ENCODE measurements at places on chromosomes 3 and 15.
A peak's percentile ranks its signal among the peaks of the same experiment; 100 is the strongest.

DNA sequence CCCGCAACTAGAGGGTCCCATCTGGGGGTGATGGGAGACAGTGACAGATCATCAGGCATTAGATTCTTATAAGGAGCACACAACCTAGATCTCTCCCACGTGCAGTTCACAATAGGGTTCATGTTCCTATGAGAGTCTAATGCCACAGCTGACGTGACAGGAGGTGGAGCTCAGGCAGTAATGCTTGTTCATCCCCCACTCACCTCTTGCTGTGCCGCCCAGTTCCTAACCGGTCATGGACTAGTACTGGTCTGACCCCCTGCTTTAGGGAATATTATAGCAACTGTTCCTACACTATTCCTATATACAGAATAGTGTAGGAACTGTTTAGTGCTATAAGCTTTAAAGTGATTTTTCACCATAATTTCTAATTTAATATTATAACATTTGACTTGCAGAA is 128.1 kb upstream of the AZI2 start:
- DNase-seq, result no peak

DNA sequence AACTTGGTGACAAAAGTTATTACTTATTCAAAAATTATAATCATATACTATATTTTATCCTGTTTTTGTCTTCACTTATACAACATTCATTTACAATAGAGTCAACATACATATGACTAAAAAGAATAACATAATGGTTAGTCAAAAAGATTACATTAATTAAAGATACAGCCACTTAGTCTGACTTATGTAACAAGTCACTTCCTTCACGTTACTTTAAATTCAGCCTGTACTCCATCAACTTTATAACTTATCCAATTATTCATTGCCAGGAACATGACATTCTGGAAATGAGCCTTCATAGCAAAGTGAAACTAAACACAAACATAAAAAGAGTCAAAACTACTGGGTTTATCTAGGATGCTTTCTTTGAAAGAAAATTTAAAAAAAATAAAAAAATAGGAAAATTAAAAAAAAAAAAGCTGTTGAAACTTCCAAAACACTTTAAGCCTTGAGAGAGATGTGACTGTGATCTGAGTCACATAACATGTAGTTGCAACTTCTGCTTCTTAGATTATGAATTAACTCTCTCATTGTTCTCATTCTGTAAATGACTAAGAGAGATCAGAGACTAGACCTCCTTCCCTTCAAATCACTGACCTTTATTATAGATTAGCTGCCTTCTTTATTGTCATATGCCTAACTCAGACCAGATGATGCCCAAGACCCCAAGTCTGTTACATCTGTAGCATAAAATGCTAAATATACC is 107.8 kb downstream of the MYRIP start:
- DNase-seq, result no peak

- DNase-seq, result no peak
Measured at GRCh38 chr3:107100137-107100536, 277.1 kb upstream of the CCDC54 start.

DNA sequence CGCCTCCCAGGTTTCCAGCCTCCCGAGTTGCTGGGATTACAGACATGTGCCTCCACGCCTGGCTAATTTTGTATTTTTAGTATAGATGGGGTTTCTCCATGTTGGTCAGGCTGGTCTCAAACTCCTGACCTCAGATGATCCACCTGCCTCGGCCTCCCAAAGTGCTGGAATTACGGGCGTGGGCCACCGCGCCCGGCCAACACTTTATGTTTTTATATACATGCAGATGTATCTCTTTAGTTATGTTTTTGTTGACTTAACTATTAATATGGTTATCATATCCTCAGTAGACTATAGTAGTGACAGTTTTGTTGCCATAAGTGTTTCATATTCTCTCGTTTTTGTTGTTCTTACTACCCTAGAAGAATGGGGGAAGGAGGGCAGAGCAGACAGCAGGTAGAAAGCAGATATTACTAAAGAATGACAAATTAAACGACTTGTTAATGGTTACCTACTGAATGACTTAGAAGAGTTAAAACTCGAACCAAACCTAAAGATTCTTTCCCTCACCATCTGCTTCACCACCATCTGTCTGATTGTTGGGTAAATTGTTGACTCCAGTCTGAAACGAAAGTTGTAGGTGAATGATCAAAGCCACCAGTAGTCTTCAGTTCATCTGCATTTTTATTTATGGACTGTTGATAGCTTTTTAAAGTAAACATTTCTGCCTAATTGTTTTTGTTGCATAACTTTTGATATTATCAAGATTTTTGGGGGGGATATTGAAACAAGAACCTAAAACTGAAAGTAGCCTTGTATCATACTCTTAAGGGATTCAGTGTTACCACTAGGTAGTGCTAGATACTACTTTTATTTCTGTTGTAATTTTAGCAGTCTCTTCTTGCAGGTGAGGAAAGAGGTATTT is 89.3 kb downstream of the RASA2 start:
- peak; percentile 41 for DNase-seq

GRCh38 chr3:128491691-128491940 is 1.4 kb downstream of the GATA2 start:
- no peak for DNase-seq

DNA sequence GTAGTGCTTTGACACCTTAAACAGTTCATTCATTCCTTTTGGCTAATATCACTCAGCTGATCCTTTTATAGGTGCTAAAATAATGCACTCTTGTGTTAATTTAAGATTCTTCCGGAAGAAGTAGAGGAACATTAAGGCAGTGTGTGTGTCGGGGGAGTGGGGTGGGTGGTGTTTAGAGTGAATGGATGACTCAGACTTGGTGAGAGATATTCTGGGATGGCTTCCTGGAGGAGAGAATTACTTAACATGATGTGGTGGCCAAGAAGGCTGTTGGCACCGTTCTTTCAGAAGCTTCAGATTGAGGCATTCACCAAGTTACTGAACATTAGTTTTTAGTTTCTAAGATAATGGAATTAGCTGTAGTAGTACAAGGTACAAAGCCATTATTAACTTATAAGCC is 125.6 kb upstream of the ROPN1 start:
- no peak for DNase-seq

DNA sequence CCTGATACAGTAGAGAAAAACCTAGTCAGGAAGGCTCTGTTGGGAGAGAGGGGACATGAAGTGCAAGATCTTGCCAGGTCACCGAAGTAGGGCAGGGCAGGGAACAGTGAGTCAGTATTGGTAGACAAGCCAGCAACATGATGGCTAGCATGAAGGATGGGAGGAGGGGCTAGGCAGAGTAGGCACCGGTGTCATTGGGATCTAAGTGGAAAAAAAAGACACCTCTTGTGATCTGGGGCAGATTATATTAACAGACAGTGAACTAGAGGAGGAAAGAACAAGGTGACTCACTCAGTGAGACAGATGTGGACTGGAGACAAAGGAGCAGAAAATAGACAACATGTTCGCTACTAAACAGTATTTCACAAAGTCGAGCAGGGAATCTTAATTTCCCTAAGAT is 149.2 kb upstream of the SLC24A5 start:
- no peak for DNase-seq

GRCh38 chr15:60255390-60255789 is 142.4 kb downstream of the ANXA2 start:
- DNase-seq, result no peak

DNA sequence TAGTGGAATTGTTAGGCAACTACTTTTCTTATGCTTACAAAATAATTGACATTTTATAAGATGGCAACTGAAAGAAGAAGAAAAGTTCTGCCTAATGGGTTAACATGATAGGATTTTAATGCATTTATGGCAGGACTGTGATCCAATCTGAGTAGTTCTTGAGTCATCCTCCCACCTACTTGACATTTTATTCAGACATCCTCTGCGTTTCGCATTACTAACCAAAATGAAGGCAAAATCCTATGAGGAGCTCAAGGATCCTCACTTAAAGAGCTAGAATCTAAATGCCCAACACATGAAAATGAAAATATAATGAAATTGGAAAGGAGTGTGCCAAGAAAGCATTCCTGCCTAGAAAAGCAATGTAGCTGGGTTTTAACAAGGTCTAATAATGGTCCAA is 581.1 kb upstream of the SEMA6D start:
- DNase-seq, result no peak

- DNase-seq, result no peak
Measured at GRCh38 chr3:264394-265156, 68.0 kb downstream of the CHL1 start.

DNA sequence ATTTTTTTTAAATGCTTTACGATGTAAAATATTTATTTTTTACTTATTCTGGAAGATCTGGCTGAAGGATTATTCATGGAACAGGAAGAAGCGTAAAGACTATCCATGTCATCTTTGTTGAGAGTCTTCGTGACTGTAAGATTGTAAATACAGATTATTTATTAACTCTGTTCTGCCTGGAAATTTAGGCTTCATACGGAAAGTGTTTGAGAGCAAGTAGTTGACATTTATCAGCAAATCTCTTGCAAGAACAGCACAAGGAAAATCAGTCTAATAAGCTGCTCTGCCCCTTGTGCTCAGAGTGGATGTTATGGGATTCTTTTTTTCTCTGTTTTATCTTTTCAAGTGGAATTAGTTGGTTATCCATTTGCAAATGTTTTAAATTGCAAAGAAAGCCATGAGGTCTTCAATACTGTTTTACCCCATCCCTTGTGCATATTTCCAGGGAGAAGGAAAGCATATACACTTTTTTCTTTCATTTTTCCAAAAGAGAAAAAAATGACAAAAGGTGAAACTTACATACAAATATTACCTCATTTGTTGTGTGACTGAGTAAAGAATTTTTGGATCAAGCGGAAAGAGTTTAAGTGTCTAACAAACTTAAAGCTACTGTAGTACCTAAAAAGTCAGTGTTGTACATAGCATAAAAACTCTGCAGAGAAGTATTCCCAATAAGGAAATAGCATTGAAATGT is 15.6 kb downstream of the THBS1 start:
- no peak for DNase-seq

DNA sequence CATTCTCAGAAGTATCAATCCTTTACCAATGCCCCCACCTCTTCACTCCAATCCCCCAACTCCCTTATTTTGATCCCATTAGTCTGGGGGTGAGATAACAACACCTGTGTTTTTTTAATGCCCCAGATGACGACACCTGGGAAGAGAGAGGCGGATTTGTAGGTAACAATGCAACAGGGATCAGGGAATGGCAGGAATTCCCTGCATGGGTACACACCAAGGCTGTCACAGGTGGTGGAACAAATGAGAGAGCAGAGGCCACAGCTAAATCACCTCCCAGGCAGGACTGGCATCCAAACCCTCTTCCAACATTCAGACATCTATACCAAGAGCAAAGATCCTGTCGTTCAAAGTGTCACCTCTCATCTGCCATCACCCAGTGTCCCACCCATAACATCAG is 319.2 kb upstream of the TRIM42 start:
- DNase-seq, result no peak

GRCh38 chr3:144112036-144112435 is 140.4 kb downstream of the DIPK2A start:
- DNase-seq, result no peak

- DNase-seq, result no peak
Measured at GRCh38 chr3:17554078-17554477, 188.4 kb downstream of the TBC1D5 start.

DNA sequence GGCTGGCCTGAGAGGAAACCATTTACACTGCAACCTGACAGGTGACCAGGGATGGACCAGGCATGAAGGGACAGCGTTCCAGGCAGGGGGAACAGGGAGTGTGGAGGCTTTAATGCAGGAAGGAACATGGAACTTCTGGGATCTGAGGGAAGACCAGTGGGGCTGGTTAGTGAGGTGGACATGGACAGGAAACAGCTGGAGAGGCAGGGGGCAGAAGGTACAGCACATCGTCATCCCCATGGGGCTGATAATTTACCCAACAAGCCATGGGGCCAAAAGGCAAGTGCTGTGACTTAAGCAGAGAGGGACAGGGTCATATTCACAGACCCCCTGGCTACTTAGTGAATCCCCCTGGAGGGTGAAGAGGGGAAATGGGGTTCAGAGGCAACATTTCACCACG is 77.0 kb upstream of the LARS2 start:
- no peak for DNase-seq

DNA sequence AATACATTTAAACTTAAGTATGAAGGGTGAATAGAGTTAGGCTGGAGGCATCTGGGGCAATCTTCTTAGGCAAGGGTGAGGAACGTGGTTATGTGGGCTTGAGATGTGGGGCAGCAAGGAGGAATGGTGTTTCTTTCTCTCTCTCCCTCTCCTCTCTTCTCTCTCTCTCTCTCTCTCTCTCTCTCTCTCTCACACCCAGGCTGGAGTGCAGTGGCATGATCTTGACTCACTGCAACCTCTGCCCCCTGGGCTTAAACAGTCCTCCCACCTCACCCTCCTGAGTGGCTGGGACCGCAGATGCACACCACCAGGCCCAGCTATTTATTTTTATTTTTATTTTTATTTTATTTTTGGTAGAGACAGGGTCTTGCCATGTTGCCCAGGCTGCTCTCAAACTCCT is 4.0 kb upstream of the MGA start:
- no peak for DNase-seq

GRCh38 chr3:154095832-154096421 is 25.3 kb upstream of the ARHGEF26 start:
- no peak for DNase-seq

DNA sequence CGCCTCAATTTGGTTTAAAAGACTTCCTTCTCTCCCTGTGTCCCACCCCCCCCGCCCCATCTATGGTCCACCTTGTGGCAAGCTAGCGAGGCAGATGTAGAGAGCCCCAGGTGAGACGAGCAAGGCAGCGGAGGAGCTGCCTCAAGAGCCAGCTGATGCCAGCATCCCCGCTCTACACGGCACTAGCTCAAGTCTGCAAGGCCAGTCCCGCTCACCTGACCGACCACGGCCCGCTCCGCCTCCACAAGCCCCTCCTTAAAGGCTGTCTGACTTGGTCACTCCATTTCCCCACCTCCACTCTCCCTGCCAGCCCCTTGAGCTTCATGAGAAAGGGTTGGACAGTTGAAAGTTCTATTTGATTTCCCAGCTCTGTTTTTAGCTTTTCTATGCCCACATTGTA is 56.2 kb upstream of the IGF1R start:
- DNase-seq, result no peak

GRCh38 chr15:77112838-77113504 is 42.1 kb upstream of the TSPAN3 start:
- DNase-seq, result no peak

GRCh38 chr3:14289590-14290461 is 111.2 kb downstream of the LSM3 start:
- DNase-seq, result no peak

DNA sequence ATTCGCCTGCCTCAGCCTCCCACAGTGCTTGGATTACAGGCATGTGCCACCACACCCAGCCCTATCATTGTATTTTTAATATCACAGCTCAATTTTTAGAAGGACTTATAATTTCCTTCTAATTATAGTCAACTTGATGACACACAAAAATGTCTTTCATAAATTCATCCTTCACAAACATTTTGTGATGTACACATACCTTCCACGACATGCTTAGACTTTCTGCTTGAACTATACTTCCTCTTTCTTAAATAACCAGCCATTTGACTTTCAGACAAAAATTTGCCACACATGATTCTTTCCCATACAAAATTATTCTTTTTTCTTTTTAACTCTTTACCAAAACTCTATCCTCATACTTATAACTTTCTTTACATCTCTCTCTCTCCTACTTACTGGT is 48.4 kb upstream of the CCK start:
- no peak for DNase-seq

Data from CD4-positive, CD25-positive, alpha-beta regulatory T cell (primary cell).